ENCODE measurements at places on chromosomes 5 and 9.

DNA sequence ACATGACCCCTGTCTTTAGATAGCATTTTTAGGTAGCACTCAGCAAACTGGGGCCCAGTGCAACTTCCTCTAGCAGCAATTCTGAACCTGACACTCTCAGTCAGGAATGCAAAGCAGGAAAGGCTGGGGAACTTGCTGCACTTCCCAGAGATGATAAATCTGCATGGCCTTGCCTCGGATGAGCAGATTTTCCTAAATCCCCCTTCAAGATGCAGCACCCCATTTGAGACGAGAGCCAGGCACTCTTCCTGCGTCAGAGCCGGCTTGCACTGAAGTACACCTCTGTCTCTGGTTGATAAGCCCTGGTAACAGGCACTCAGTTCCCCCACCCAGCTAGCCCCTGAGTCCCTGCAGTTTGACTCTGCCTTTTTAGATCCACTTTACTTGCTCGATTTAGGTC, 296.7 kb upstream of the PANK3 start:
- DNase-seq = no peak

DNA sequence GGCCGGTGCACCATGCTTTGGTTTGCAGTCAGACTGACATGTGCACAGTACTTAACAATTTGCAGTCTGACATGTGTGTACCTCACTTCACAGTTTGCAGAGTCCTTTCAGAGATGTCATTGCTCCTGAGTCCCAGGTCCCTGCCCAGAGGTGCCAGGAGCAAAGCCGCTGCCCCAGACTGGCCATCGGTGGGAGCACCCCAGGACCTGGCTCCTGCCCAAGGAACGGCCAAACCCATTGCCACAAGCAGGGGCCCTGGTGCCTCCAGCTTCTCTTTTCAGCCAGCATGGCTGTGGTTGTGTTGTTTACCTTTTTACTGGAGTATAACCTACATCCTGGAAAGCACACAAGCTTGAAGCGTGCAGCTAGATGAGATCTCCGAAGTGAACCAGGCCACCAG, 28.6 kb downstream of the RASGEF1C start:
- DNase-seq = no peak

DNA sequence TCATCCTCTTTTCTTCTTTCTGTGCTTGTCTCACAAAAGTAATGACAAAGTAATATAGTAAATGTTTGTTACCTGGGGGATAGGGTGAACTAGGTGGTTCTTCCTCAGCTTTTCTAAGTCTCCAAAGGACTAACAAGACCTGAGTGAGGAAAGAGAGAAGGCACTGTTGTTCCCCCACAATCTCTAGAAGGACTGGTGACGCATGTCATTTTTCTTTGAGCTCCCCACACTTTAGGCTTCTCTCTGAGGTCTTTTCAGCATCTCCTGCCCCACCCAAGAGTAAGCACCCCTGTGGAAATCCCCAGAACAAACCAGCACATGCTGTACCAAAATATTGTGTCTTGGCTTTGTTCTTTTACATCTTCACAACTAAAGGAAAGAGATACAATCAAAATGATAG, 2.4 kb upstream of the IL7R start:
- DNase-seq = peak; percentile 73

DNA sequence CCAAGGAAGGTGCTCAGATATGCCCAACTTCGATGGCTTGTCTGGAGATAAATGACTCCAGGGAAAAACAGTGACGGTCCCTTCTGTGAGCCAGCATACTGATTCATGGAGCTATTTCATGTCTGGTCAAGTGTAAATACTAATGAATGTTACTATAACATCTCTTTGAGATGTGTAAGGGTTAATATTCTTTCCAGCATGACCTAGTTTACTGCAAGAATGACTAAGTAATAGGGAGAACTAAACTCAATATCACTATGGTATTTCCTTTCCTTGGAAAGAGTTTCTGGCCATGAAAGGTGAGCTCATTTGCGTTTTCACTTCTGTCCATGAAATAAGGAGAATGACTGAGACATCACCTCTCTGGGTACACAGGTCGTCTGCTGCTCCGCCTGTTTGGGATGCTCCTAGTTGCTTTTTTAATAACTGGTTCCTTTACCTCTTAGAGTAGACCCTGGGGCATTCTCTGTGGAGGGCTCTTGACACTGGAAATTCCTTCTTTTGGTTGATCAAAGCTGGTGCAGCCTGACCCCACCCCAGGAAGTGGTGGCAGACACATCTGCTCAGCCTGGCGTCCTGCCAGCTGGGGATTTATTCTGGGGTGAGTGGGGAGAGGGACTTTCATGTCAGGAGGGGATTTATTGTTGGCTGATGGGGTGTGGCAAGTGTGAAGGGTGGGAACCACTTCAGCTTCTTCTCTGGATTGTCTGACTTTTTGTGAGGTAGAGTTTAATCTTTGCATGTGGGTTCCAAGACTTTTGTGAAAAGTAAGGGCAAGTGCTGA, 250.0 kb upstream of the MPDZ start:
- no peak for DNase-seq

GRCh38 chr9:120545701-120546550, 34.0 kb downstream of the CDK5RAP2 start:
- no peak for DNase-seq

GRCh38 chr5:117947836-117948235, 1040.5 kb downstream of the DTWD2 start:
- DNase-seq = no peak

DNA sequence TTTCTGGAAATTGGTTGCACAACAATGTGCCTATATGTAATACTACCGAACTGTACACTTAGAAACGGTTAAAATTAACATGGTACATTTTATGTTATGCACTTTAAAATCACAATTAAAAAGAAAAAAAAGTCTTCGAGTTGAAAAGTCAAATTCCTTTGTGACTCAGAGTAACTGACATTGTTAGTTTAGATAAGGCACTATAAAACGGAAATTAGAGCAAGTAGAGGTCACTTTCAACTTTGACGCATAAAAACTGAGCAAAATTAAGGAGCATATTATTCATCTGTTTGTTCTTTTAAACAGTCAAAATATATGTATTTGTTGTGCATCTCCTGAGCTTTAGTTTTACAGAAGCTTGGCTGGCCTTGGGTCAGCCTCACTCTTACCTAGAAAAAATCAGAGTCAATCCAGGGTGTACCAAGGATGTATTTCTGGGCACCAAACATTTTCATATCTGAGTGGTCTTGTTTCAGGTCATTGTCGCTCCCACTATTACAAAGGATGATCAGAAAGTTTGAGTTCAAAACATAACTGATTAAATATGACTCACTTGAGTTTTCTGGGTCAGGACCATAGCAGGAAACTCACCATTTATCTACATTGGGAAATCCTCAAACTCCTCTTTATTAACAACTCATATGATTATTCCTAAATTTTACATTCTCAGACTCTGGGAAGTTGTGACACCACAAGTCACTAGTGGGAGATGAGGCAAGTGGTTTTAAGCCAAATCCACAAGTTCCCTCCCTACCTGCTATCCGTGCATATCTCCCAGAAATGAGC, 160.6 kb downstream of the CCDC192 start:
- DNase-seq = peak; percentile 67

- no peak for DNase-seq
These were observed 16.0 kb downstream of the ATP10B start for GRCh38 chr5:160835818-160836528.

GRCh38 chr5:128706269-128706668, 168.2 kb upstream of the FBN2 start:
- no peak for DNase-seq

DNA sequence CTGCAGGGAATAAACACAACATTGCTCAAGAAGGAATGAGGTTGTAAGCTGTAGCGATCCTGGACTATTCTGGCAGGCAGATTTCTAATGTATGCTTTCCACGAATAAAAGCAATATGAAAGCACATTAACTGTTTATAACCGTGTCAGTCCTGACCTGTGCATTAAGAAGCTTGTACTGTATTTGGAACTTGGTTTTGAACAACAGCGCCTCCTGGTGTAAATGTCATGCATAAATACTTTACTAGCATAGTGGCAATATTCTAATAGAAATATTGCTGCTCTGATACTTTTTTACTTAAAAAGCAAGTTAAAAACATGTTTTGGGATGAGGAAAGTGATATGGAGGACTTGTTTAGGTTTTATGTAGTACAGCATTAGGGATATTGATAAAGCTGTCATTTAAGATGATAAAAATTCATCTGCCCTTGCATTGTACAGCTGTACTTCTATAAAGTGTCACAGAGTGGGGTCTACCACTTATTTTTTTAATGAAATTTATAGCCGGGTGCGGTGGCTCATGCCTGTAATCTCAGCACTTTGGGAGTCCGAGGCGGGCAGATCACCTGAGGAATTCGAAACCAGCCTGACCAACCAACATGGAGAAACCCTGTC, 70.7 kb upstream of the GNE start:
- peak; percentile 79 for DNase-seq

DNA sequence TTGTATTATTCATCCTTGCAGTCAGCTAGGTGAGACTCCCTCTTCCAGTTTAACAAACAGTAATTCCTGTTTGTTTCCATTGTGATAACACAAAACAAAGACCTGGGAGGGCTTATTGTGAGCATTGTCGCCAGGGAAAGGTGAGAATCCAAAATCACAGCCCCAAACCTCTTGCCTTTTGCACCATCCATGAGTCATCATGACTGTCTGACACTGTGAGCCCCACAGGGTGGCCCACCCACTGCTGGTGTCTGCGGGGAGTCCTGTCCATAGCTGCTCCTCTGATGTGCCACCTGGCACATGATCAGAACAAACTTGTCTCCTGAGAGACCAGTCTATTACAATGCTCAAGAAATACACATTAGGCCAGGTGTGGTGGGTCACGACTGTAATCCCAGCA, 33.7 kb upstream of the S1PR3 start:
- no peak for DNase-seq

DNA sequence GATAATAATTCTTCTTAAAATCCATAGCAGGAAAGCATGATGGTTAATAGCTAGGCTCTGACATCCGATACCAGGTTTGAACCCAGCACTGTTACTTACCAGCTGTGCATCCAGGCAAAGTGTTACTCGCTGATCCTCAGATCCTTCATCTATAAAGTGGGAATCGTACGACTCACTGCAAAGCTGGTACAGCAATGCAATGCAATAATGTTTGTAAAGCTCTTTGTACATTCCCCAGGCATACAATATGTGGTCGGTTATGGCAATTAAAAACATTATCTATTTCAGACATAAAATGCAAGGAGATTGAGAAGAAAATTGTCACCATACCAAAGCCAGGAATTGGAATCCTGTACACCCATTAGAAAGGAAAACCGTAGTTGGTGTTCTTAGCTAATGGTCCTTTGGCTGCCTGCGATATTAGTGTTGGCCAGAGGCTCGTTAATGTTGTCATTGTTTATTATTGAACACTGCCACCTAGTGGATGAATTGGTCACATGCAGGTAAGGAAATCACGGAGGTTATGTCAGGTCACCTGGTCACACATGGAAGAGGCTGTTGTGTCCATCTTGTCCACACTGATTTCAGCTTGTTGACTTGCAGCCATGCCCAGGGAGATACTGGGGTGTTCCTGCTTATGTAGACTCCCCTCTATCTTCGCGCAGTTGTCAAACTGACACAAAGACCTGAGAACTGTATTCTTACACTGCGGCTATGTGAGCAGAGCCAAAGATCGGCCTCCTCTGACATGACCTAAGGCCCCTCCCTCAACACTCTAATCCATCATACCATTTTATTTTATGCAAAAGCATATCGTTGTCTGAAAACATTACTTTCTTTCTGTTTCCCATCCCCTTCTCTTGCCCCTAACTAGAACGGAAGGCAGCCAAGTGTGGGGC, 87.5 kb upstream of the PPP2R2B start:
- peak; percentile 76 for DNase-seq

DNA sequence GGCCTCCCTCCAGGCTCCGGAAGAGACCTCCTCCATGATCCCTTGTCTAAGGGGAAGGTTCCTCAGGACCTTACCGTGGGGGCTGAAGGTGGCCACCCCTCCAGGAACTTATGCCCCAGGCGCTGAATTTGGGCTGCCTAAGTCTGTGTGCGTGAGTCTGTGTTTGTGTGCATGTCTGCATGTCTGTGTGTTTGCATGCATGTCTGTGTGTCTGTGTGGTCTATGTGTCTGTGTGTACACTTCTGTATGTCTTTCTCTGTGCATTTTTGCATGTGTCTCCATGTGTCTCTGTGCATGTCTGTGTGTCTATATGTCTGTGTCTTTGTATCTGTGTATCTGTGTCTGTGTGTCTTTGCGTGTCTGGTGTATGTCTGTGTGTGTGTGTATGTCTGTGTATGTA, 20.5 kb downstream of the ABO start:
- no peak for DNase-seq

GRCh38 chr5:170603578-170604565, 100.1 kb downstream of the KCNIP1 start:
- peak; percentile 51 for DNase-seq

DNA sequence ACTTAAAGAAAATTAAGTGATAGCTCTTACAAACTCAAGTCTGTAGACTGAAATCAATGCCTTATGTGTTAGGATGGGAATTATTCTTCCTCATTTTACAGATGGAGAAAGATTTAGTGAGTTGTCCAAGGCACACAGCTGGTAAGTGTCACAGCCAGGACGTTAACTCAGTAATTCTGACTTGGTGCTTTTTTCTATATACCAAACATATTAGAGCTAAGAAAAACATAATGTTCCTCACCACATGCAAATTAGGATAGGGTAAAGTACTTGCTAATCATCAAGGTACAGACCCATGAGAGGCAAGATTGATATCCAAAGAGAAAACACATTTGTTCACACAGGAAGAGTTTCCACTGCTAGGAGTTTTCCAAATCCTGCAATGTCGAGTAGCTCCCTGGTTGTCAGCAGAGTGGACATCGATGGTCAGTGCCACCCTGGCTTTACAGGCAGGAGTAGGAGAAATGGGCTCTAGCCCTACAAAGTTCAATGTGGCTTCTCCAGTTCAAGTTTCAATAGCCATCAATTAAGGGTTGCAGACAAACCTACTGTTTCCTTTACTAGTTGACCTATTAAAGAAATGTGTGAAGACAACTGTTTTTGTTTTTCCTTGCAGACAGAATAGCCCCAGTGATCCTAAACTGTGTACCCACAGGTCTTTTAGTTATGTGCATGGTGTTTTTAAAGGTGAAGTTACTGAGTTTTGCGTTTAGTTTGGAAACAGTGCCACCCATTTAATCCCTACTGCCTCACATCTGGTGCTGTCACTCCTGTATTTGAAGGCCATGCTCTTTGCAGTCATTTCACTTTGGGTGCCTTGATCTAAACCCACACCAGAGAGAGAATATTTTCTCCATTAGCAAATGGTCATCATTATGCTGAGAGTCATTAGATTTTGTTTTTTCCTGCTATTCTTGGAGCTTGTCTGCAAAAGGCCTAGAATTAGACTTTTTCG, 460.8 kb upstream of the SMARCA2 start:
- DNase-seq = no peak

DNA sequence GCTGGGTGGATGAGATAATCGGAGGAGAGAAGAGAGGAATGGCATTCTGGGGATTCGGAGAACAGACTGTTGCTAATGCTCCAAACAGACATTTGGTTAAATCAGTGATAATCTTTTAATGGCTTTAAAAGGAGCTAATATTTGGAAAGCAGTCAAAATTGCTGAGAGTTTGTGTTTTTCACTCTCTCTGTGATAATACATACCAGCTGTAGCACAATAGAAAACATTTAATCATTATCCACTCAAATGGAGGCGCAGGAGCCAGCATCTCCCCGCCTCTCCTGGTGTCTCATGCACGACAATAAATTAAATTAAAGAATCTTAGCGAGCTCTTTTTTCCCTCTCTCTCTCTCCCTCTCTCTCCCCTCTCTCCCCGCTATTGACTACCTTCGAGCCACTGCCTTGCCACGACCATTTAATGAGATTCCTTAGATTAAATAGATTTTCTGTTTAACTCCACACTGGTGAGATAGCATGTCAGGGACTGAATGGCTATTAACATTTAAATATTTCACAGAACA, 268.6 kb upstream of the MVB12B start:
- no peak for DNase-seq

- no peak for DNase-seq
These were observed 394.5 kb upstream of the ZNF462 start for GRCh38 chr9:106468431-106468830.

- DNase-seq = no peak
These were observed 89.0 kb upstream of the NIPAL4 start for GRCh38 chr5:157370967-157371366.
